Myocyte (in vitro differentiated cells): ENCODE measurements at places on chromosomes 4 and X. TPM values are rescaled to one million over a fixed set of nuclear protein-coding genes. Genes with fewer than 3 reads are reported as not detected.

DNA sequence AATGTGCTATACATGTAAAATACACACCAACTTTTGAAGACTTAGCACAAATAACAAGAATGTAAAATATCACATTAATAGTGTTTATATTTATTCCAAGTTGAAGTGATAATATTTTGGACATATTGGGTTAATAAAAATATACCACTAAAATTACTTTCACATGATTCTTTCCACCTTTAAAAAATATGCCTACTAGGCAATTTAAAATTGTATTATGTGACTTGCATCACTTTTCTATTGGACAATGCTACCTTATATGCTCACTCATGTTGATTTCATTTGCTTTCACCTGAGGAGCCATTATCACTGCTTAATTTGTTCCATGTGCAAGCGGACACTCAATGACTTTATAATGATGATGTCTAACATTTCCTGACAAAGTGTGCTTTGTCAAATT lies 3.4 kb upstream of the PACRGL start:
- DNase-seq = no peak

Gene SPP1
- total RNA-seq = not detected in 2 replicates

- DNase-seq = no peak
Measured at GRCh38 chrX:71367396-71367795, 1.2 kb downstream of the TAF1 start.

DNA sequence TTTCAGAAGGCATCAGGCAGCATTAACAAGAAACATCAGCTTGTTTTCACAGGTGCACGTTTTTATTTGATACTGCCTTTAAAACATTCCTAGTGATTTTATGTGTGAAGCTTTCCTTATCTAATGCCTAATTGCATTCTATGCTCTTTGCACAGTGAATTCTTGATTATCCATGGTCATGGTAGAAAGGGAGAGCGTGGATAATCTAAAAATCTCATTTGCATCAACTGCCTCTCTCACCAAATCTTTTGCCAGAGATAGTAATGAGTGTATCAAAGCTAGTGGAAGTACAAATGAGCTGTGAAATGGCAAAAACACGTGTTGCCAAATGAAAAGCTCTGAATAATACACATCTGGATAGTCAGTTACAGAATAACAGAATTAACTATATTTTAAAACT lies 170.5 kb downstream of the NAA11 start:
- no peak for DNase-seq

Gene OCIAD2
- total RNA-seq = 10.1 and 12.5 TPM in 2 replicates

Gene SOD3
- total RNA-seq = 5.2 and 6.6 TPM in 2 replicates

Gene PABPC4L
- 2.3 and 3.1 TPM in 2 replicates for total RNA-seq

Gene GSX2
- not detected in 2 replicates for total RNA-seq

DNA sequence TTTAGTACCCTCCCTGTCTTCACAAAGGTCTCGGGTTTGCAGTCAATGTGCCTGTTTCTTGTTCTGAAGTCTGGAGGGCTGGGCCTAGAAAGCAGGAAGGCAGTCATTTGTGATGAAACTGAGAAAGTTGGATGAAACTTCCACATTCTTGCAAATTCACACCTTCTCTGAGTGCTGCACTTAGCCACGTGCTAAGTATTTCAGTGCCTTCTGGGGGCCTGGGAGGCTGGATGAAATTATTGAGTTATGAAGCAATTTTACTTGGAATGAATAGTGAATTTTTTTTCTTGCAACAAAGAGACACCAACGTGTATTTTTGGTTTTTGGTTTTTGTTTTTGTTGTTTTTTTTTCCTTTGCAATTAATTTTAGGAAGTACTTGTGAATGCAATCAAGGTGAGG lies 71.2 kb downstream of the MSX1 start:
- DNase-seq = no peak
